ENCODE measurements at places on chromosomes 6 and 20. TPM values are rescaled to one million over a fixed set of nuclear protein-coding genes. Genes with fewer than 3 reads are reported as not detected.

Gene PROKR2
- total RNA-seq: not detected

Gene SLC17A1
- 0.09 TPM for total RNA-seq

- H3K27ac ChIP-seq: no peak overlapping the region
- H3K27me3 ChIP-seq: peaks cover 14% of the 10 kb centered on the region
- peaks cover 27% of the 10 kb centered on the region for H3K4me1 ChIP-seq
- H3K36me3 ChIP-seq: no peaks in the 10 kb centered on the region
- no peak overlapping the region for H3K4me3 ChIP-seq
Measured at GRCh38 chr6:57267586-57268293, 45.6 kb upstream of the RAB23 start.

DNA sequence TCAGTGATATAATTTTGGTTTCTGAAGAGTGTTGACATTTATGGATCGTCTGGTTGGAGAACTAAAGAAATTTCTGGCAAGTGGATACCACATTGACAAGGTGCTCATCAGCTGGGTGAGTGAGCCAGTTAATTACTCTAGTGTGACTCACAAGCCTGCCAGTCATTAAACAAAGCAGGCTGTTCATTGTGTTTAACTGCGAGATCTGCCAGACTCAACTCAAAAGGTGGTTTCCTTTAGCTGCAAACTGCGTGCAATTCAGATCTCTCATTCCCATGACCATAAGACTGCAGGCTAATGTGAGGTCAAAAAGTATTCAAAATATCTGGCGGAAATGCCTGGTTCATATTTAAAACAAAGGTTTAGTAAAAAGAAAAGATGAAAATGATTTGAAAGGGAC lies 32.5 kb upstream of the IYD start:
- DNase-seq: peak; percentile 9
- peaks cover 11% of the 10 kb centered on the region for H3K27me3 ChIP-seq
- H3K4me1 ChIP-seq: no peaks in the 10 kb centered on the region
- no peaks in the 10 kb centered on the region for H3K36me3 ChIP-seq
- H3K4me3 ChIP-seq: no peak overlapping the region
- H3K27ac ChIP-seq: no peak overlapping the region

GRCh38 chr6:166999884-167000253 lies 672 bp downstream of the CEP43 start:
- no peak for DNase-seq
- peak overlapping the region; percentile 78 for H3K27ac ChIP-seq
- H3K36me3 ChIP-seq: peaks cover 16% of the 10 kb centered on the region
- H3K4me1 ChIP-seq: peaks cover 26% of the 10 kb centered on the region
- H3K27me3 ChIP-seq: no peaks in the 10 kb centered on the region

DNA sequence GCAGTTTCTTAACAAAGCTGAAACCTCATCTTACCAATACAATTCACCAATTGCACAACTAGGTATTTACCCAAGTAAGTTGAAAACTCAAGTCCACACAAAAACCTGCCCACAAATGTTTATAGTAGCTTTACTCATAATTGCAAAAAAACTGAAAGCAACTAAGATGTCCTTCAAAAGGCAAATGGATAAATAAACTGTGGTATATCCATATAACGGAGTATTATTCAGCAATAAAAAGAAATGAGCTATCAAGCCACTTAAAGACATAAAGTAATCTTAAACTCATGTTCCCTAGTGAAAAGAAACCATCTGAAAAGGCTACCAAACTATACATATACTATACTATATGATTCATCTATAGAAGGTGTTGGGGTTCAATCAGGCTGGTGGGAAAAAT lies 179.7 kb downstream of the HACE1 start:
- no peaks in the 10 kb centered on the region for H3K27me3 ChIP-seq
- peaks cover 1% of the 10 kb centered on the region for H3K36me3 ChIP-seq
- DNase-seq: no peak
- no peak overlapping the region for H3K4me3 ChIP-seq
- no peak overlapping the region for H3K27ac ChIP-seq

- no peaks in the 10 kb centered on the region for H3K27me3 ChIP-seq
- H3K36me3 ChIP-seq: no peaks in the 10 kb centered on the region
- no peak for DNase-seq
- no peak overlapping the region for H3K4me3 ChIP-seq
Measured at GRCh38 chr6:107625264-107625663, 135.3 kb downstream of the SOBP start.

Gene PXDC1
- 1.6 TPM for total RNA-seq

Measured in activated CD4-positive, alpha-beta T cell treated with anti-CD3 and anti-CD28 coated beads for 36 hours (primary cell).